ENCODE measurements at places on chromosomes 11 and 22.

- no peak for DNase-seq
Measured at GRCh38 chr11:32186118-32186517, 95.2 kb downstream of the RCN1 start.

- DNase-seq: no peak
Measured at GRCh38 chr11:4466871-4467442, 15.5 kb upstream of the OR52K1 start.

- no peak for DNase-seq
Measured at GRCh38 chr11:62911137-62912130, 9.7 kb downstream of the CHRM1 start.

- no peak for DNase-seq
Measured at GRCh38 chr11:45698777-45699497, 33.5 kb upstream of the CHST1 start.

GRCh38 chr22:36387709-36387958, 133 bp downstream of the MYH9 start:
- no peak for DNase-seq

GRCh38 chr11:116686866-116687265, 85.9 kb downstream of the BUD13 start:
- no peak for DNase-seq

DNA sequence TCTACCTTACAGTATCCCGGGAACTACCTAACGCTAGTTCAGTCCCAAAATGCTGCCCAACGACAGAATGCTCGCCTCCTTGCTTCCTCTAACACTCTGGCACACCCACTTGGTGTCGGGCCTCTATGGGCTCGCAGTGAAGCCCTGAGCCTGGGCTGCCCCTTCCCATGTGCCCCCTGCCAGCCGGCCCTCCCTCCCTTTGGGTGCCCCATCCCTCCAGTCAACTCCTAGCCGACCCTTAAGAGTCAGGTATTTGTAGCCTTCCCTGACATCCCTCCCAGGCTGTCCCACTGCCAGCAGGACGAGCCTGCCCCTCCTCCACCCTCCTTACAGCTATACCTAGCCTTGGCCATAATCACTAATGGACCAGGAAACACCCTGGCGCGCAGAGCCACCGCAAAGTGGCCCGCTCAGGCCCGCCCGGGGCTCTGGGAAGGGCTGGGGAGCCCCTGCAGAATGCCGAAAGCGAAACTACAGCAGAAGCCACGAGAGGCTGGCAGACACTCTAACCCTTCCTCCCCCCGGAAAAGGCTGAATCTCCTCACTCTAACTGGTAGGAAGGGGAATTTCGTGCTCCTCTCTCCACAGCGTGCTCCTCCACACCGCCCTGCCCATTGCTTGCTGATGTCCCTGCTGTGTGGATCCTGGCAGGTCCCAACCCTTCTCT, 8.2 kb downstream of the CBX7 start:
- DNase-seq: no peak

DNA sequence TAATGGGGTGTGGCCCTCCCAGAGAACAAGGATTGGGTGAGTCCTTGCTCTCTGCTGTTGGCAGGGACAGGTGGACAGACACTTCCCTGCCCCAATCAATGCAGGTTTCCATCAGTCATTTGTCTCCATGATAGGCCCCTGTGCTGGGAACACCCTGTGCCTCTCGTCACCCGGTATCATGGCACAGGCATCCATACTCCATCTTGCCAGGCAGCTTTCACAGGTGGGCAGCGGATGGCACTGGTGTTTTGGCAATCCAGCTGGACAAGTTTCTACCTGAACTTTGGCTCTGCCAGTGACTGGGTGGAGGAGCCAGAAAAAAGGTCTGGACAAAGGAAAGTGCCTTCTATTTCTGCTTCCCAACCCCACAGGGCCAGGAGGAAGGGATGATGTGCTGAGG, 47.5 kb downstream of the TRIM29 start:
- no peak for DNase-seq

DNA sequence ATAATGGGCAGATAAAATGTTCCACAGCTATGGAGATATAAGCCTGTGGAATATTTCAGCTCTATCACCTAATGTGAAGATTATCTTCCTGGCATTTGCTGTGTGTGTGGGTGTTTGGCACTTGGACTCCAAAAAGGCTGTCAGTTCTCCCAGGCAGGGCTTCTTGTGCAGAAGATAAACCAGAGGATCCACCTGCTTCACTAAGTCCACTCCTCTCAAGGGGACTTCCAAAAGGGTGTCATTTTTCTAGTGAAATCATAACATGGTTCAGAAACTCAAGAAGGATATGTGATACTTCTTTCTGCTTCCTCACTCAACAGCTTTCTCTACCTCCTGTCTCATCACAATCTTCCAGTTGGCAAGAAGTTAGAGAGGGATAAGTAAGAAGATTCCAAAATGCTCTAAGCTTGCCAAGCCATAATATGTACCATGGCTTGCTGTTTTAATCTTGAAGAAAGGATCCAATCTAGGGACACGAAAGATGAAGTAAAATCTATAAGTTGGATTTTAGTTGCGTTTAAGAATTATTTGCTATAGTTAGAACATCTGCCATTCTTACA, 206.2 kb upstream of the MTMR2 start:
- no peak for DNase-seq

- no peak for DNase-seq
Measured at GRCh38 chr22:24703101-24703500, 71.4 kb downstream of the PIWIL3 start.

DNA sequence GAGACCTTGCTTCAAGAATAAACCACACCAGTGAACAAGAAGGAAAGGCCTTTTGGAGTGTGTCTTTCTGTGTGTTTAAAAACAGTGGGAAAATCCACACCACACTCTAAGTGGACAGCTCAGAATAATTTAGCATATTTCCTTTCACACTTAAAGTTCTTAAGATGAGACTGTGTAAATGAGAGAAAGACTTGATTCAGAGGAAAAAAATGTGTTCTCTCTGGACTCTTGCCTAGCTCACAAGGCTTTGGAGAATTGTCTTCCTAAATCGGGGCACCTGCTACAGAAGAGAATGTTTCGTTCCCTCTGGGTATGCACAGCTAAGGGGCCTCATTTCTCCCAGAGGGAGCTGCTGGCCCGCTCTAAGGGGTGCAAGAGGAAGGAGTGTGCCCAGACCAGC, 28.4 kb upstream of the CRTAM start:
- no peak for DNase-seq

- no peak for DNase-seq
Measured at GRCh38 chr22:46650078-46650810, 30.1 kb downstream of the GRAMD4 start.

DNA sequence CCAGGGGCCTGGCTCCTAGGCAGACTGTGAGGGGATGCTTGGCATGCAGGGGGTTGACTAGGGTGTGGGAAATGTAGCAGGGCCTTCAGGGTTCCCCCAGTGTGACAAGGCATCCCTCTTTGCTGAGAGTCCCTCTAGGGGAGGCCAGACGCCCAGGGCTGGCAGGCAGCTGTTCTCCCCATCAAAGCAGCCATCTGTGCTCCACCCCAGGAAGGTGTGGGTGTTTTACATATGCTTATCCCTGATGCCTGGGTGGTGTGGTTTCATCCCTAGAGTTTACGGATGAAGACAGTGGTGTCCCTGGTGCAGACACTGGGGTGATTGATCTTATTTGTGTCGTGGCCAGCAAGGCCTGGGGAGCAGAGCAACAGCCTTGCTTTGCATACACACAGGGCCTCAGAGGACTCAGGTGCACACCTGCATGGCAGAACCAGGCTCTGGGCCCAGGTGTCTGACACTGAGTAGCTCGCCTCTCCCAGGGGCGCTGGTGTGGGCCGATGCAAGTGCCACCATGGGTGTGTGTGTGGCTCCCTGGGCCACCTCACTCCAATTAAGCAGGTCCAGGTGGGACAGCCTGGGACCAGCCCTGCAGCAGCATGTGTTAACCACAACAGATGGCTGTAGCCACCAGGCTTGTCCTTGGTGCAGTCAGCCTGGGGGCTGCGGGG, 74.2 kb downstream of the MED15 start:
- DNase-seq: no peak

DNA sequence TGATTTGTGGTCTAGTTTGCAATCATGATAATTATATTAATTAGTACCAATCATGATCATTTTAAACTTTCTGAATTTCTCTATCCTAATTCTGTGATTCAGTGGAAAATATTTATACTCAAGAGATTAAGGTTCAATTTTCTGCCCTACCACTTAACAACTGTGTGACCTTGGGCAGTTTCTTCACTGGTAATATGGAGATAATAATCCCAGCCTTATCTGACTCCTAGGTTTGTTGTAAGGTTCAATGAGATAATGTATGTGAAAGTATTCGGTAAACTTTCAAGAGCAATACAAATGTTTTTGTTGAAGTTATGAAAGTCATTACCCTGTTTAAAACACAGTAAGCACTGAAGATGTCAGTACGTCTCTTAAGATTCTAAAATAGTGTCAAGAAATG, 36.3 kb downstream of the CSTPP1 start:
- no peak for DNase-seq

- DNase-seq: peak; percentile 92
Measured at GRCh38 chr11:727859-728748, 19.2 kb upstream of the TALDO1 start.

- no peak for DNase-seq
Measured at GRCh38 chr11:2862395-2863275, 22.9 kb downstream of the CDKN1C start.

- DNase-seq: peak; percentile 61
Measured at GRCh38 chr11:8262552-8263108, 1.0 kb downstream of the LMO1 start.

DNA sequence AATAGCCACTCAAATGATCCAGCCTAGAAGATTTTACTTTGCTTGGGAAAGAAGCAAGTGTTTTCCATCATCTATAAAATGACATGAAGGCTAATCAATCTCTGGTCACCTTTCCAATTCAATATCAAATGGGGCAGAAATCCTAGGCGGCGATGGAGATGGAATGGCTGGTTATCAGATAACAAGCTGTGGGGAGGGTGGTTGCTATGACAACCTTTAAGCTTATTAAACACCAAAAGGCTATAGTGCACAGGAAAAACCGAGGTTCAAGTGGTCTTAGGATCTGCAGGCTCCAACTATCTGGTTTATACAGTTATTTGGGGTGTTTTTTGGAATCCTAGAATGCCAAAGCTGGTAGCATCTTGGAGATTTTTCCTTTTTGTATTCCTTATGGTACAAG, 13.9 kb upstream of the BSX start:
- DNase-seq: no peak

GRCh38 chr11:115885535-115886421, 381.6 kb upstream of the CADM1 start:
- DNase-seq: no peak

GRCh38 chr11:126421271-126421671, 65.8 kb downstream of the ST3GAL4 start:
- no peak for DNase-seq

DNA sequence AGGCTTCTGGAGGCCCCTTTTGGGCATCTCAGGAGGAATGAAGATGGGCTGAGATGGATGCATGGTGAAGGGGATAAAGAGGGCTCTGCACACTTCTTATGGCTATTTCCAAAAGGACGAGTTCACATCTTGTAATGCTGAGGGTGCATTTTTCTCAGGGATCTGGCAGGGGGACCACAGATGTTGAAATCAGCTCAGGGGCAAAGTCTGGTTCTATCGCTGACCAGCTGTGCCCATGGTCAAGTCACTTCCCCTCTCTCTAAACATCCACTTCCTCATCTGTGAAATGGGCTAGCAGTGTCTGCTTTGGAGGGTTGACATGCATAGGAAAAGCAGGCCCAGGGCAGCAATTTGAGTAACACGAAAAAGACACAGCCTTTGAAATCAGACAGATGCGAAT, 26.5 kb downstream of the LHFPL7 start:
- no peak for DNase-seq

DNA sequence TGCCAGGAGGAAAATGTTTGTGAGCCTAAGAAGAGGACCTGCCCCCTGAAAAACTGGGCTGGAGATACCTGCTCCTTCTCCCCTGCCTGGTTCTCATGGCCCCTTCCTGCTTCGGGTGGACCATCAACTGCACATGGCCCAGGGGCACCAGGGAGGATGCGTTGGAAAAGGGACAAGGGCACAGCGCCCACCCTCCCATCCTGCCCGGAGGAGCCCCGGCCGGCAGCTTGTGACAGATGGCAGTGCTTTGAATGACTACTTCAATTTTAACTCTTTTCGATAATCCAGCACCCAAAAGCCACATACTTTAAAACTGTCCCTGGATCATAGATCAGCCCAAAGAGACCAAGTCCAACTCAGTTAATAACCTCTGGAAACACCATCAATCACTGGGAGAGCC, 135.8 kb upstream of the NECTIN1 start:
- DNase-seq: no peak

GRCh38 chr11:559712-560304, 730 bp downstream of the LMNTD2 start:
- DNase-seq: no peak

DNA sequence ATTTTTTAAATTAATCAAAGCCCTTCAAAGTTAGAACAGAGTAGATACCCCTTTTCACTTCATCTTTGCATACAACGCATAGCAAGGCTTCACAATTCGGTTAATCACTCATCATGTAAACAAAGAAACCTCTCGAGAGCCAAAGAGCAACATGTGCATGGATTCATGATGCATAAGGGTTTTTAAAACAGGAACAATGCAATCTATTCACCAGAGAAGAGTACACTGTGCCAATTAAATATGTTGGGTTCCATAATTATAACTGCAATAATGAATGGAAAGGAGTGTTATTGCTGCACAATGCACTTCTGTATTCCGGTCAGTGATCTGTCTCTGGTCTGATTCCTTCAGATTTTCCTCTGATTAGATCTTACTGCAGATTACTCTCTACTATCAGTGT, 45.3 kb downstream of the CADM1 start:
- no peak for DNase-seq

DNA sequence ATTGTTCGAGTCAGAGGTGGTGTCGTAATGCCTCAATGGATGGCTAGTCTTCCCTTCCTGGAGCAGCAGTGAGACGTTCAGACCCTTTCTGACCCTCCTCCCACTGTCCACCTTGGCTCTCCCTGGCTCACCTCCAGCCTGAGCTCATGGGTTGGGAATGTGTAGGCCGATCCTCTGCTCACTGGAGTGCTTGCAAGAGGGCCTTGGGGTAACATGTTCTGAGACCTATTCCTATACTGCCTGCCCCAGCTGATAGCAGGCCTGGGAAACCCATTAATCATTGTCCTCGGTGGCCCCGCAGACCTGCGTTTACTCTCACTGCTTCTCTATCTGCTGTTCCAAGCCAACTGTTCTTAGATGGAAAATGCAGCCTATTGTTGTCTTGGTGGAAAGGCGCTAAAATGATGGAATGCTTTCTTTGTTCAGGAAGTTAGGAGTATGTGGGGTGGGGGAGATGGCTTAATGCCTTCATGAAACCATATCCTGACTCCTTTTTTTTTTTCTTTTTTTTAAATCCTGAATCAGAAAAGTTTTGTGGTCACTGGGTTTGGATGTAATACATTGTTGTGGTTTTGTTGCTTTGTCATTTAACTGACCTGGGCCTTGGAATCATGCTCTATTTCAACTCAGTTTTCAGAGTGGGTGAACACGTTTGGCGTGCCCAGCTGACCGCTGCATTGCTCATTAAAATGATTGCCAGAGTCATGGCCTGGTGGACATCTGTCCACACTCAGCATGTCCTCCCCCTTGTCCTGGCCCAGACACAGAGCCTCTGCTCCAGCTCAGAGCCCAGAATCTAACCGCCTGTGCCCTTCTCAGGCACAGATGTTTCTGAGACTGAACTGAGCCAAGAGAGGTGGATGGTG, 72.5 kb downstream of the MICAL2 start:
- DNase-seq: peak; percentile 91

- no peak for DNase-seq
Measured at GRCh38 chr11:41457216-41458014, 2.0 kb downstream of the LRRC4C start.
